ENCODE measurements at places on chromosomes 5 and 9.

- no peak for DNase-seq
Observed at GRCh38 chr9:128669786-128670185, 13.1 kb upstream of the DYNC2I2 start.

DNA sequence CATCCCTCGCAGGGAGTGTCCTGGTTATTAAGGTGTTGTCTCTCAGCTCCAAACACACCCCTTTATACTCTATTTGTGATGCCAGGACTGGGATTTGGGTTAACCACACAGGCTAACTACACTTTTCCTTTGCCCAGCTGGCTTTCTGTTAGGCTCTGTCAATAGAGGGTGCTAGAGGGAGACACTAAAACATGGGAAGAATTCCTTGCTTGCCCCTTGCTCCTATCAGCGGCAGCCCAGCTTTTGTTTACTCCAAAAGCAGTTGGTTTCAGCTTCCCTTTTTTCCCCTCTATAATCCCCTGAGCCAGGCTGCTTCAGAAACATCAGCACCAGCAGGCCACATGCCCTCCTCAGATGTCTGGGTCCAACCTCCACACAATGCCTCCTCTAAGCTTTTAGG, 297.1 kb downstream of the KCTD16 start:
- no peak for DNase-seq

- no peak for DNase-seq
Observed at GRCh38 chr9:115930472-115930871, 223.1 kb upstream of the PAPPA start.

DNA sequence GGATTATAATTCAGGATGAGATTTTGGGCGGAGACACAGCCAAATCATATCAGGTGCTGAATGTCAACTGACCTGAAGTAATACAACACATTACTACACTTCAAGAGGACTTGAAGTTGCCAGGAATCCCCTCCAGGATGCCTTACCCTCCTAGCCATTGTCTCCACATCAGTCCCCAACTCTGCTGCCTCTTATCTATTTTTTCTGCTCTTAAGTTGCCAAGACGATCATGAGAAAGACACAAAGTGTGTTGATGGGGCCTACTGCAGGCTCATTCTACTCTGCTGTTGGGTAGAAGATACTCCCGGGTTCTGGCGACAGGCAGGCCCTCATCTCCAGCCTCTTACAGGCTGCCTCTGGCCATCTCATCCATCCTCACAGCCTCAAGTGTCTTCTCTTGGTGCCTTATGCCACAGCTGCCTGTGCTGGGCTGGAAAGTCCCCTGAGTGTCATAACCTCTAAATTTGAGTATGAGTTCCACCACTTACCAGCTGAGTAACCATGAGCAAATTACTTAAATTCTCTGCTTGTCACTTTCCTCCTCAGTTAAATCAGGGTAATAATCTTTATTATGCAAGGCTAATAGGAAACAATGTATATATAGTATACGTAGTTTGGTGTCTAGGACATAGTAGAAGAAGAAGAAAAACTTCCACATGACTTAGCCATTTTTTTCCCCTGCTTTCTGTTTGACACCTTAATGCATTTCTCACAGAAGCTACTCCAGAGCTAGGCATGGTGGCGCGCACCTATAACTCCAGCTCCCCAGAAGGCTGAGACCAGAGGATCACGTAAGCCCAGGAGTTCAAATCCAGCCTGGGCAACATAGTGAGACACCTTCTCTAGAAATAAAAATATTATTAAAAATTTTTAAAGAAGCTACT, 73.0 kb upstream of the SNX2 start:
- DNase-seq = no peak

GRCh38 chr5:360257-361027, 38.9 kb downstream of the AHRR start:
- no peak for DNase-seq

DNA sequence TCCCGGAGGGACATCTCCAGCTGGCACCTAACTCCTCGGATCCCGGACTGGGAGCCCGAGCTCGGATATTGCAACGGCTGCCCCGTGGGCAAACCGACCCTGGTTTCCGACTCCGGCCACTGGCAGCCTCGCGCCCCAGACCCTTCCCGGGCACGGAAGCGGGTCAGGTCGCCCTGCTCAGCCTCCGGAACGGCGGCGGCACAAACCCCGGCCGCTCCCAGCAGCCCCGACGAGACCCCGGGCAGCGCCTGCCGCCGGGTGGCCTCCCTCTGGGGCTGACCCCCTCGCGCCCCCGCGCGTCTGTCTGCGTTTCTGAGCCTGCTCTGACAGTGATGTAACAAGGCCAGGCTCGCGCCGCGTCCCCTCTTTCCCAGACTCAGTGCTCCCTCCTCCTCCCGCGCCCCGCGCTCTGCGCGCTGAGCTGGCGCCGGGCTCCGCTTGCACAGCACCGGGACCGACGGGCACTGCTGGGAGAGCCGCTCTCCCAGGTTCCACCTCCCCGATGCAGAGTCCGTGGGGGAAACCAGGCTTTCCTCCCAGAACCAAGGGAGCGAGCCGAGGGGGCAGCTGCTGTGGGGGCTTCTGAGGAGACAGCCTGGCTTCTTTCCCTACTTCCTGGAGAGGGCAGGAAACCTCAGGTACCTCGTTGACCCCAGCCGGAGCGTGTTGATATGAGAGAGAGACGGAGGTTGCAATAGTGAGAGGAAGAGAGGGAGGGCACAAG, at the start of gene TMEM215:
Gene TMEM215, plus strand, starts transcription at position 373 of the 724 bp plus-strand sequence. CDS start 644 bp downstream, outside the sequence.
- DNase-seq = no peak

GRCh38 chr5:170606941-170607340, 103.1 kb downstream of the KCNIP1 start:
- no peak for DNase-seq

- no peak for DNase-seq
Observed at GRCh38 chr9:18863791-18864190, 169.2 kb downstream of the SAXO1 start.

- DNase-seq = no peak
Observed at GRCh38 chr9:123561046-123561445, 205.0 kb downstream of the CRB2 start.

DNA sequence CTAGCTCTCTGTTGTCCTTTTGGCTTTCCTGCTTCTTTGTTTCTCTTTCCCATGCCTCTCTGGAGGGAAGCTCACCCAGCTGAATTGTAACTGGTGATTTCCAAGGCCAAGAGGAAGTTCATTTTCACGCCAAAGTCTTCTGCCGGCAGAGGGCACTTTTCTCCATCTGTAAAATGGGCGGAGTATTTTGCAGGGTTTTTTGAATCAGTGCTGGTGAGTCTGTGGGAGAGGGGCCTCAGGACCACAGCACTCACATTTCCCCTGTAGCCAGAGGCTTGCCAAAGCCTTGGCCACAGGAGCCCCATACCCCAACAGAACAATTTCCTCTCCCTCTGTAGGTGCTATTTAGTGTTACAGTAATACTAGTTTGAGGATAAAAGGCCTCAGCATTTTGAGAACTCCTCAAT, 42.3 kb upstream of the MATR3 start:
- no peak for DNase-seq

DNA sequence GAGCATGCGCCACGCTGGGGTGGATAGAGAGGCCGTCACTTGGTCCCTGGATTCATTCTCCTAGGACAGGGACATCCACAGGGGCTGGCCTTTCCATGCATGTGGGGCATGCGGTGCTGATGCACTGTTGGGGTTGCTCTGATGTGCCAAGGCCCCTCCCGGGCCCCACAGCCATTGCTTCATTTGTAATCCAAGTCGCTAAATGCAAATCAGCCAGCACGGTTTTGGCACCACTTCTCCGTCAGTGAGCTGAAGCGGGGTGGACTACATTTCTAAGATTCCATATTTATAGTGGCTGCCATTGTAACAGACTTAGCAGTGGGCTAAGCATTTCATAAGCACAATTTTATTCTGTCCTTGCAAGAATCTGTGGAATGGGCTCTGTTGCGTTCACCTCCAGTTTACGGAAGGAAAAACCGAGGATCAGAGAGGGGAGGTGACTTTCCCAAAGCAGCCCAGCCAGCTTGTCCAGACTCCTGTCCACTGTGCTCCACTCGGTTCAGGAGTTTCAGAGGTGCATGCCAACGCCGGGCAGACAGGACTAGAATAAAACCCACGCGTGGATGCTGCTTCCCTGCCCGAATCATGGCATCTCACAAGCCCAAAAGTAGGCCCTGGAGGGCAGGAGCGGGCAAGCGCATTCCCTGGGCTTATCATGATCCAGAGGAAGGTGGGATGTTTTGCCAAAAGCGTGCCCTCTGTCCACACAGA, 102.6 kb upstream of the COL5A1 start:
- no peak for DNase-seq

- no peak for DNase-seq
Observed at GRCh38 chr9:82923092-82923911, 139.6 kb downstream of the RASEF start.

- no peak for DNase-seq
Observed at GRCh38 chr5:575636-576035, 36.5 kb upstream of the CEP72 start.

Measured in stimulated activated CD8-positive, alpha-beta memory T cell treated with anti-CD3 and anti-CD28 coated beads, Interleukin-4, amount 100 ng/mL, for 4 hours (primary cell).